ENCODE measurements at places on chromosomes 6 and 20. TPM values are rescaled to one million over a fixed set of nuclear protein-coding genes. Genes with fewer than 3 reads are reported as not detected.

DNA sequence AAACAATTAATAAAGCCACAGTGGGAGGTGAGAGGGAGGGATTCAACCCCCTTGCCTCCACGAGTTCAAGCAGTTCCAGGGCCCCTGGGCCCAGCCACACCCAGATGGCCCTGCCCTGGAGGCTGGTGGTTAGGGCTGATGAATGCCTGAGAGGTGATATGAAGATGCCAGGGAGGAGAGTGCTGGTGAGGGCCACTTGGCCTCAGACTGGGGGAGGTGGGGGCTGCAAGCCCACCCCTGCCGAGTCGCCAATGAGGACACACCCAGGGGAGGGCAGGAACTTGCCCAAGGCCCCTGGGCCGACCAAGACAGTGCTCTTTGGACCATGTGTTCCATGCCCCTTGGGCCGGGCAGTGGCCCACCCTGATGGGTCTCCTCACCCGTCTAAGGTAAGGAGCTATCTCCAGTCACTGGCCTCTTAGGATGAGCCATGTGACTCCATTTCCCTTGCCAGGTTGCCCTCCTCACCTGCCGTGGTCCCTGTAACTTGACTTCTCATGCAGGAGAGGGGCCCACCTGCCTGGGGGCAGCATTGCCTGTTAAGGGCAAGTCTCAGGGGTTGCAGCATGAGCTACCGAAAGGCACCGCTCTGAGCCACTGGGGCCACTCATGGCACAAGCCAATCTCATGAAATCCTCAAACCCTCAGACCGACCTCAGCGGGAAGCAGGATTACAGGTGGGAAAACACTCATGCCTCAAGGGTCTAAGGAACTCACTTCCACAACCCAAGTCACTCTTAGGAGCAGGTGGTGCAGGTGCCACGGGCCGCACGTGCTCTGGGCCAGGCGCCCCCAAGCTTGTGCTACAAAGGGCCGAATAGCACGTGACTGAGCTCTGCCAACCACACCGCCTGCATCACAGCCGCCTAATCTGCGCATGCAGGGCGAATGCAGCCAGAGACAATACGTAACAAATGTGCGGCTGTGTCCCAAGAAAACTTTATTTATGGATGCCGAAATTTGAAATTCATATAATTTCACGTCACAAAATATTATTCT is 147.4 kb upstream of the MLN start:
- H3K4me3 ChIP-seq: no peak overlapping the region
- DNase-seq: no peak
- no peaks in the 10 kb centered on the region for H3K4me1 ChIP-seq
- H3K36me3 ChIP-seq: no peaks in the 10 kb centered on the region
- no peak overlapping the region for H3K27ac ChIP-seq

- H3K27ac ChIP-seq: no peak overlapping the region
- no peak overlapping the region for H3K4me3 ChIP-seq
- no peaks in the 10 kb centered on the region for H3K27me3 ChIP-seq
- H3K4me1 ChIP-seq: peaks cover 18% of the 10 kb centered on the region
- no peak for DNase-seq
Measured at GRCh38 chr6:10690651-10691445, 3.6 kb downstream of the C6orf52 start.

Gene BIRC7
- total RNA-seq: not detected

Gene ID4
- not detected for total RNA-seq

Gene RAB44
- not detected for total RNA-seq

Gene BHLHE23
- not detected for total RNA-seq

Gene LIN28B
- total RNA-seq: not detected
